Ovary (tissue), 10 donors: ENCODE measurements at places on chromosomes 5 and 9. TPM values are rescaled to one million over a fixed set of nuclear protein-coding genes. Genes with fewer than 3 reads are reported as not detected.

DNA sequence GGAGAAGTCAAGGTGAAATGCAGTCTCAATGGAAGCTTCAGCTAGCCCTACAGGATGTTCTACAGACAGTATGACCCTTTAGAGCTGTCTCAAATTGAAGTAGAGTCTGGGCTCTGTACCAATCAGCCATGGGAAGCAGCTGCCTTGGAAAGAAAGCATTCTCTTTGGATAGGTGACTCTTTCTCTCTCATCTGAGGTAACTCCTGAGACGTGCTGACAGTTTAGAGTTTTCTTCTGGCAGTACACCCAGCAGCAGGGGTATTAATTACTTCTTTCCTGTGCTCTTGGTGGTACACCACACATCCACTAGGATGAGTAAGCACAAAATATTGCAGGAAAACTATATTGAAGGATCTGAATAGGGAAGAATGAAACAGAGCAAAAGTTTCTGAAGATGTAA, 329.6 kb upstream of the RGMB start:
- no peak for DNase-seq
- no peaks in the 10 kb centered on the region for H3K4me1 ChIP-seq
- no peak overlapping the region for H3K27ac ChIP-seq
- H3K4me3 ChIP-seq: no peak overlapping the region
- H3K27me3 ChIP-seq: no peaks in the 10 kb centered on the region
- no peaks in the 10 kb centered on the region for H3K36me3 ChIP-seq

DNA sequence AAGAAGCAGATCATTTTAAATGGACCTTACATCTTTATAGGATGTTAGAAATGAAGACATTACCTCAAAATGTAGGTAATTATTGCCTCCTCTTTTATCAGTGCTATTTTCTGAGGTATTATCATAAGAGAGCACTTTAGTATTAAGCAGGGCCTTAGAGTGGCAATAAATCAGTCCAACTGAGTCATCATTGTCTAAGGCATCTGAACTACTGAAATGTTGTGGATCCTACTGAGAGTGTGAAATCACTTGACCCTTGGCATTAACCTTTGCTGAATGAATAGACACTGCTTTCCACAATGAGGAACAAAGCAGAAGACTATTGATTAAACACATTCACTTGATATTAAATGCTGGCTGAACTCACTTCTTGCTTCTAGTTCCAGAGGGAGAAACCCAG, 224.6 kb upstream of the ARRDC3 start:
- no peak for DNase-seq
- no peaks in the 10 kb centered on the region for H3K36me3 ChIP-seq
- no peak overlapping the region for H3K27ac ChIP-seq
- no peaks in the 10 kb centered on the region for H3K4me1 ChIP-seq

- H3K27me3 ChIP-seq: no peaks in the 10 kb centered on the region
- DNase-seq: no peak
- H3K4me3 ChIP-seq: no peak overlapping the region
- H3K4me1 ChIP-seq: peaks cover 2% of the 10 kb centered on the region
Measured at GRCh38 chr9:136347472-136348256, 15.9 kb downstream of the DNLZ start.

GRCh38 chr9:70374962-70375618, 39.4 kb downstream of the KLF9 start:
- H3K4me3 ChIP-seq: no peak overlapping the region
- peaks cover 1% of the 10 kb centered on the region for H3K4me1 ChIP-seq
- DNase-seq: no peak
- H3K27ac ChIP-seq: no peak overlapping the region
- H3K36me3 ChIP-seq: no peaks in the 10 kb centered on the region
- H3K27me3 ChIP-seq: no peaks in the 10 kb centered on the region

DNA sequence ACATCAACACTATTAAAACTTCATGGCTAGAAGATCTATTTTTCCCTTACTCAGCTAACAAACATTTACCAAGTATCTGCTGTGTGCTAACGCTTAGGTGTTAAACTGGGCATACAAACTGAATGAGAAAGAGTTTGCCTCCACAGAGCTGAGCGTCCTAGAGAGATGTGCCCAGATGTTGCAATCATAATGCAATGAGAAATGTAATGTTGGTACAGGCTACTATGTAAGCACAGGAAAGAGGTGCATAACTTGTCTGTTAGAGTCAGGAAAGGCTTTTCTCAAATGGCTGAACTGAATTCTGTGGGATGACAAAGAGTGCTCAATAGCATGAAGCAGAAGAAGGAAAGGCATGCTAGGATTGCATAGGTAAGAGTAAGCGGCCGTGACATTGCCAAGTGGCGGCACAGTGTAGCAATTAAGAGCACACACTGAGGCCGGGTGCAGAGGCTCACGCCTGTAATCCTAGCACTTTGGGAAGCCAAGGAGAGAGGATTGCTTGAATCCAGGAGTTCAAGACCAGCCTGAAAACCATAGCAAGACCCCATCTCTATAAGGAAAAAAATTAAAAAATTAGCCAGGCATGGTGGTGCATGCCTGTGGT, 137.8 kb downstream of the MEF2C start:
- peaks cover 2% of the 10 kb centered on the region for H3K4me1 ChIP-seq
- no peaks in the 10 kb centered on the region for H3K27me3 ChIP-seq
- no peak overlapping the region for H3K4me3 ChIP-seq

Gene PLAC8L1
- not detected for total RNA-seq
